ENCODE measurements at places on chromosomes 2 and 18.

DNA sequence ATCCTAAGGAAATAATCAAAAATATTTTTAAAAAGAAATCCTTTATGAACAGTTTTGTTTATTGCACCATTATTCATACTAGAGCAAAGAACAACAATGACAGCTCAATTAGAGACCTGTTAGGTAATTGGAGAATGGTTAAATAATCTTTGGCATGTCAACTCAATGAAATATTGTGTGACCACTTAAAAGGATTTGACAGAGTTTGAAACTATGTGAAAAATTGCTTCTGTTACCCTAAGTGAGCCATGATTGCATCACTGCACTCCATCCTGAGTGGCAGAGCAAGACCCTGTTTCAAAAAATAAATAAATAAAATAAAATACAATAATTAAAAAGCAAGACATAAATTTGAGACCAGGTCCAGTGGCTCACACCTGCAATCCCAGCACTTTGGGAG is 66.1 kb upstream of the ATP8B1 start:
- DNase-seq, result no peak

GRCh38 chr2:145538661-145539350 is 1018.9 kb upstream of the ZEB2 start:
- no peak for DNase-seq

DNA sequence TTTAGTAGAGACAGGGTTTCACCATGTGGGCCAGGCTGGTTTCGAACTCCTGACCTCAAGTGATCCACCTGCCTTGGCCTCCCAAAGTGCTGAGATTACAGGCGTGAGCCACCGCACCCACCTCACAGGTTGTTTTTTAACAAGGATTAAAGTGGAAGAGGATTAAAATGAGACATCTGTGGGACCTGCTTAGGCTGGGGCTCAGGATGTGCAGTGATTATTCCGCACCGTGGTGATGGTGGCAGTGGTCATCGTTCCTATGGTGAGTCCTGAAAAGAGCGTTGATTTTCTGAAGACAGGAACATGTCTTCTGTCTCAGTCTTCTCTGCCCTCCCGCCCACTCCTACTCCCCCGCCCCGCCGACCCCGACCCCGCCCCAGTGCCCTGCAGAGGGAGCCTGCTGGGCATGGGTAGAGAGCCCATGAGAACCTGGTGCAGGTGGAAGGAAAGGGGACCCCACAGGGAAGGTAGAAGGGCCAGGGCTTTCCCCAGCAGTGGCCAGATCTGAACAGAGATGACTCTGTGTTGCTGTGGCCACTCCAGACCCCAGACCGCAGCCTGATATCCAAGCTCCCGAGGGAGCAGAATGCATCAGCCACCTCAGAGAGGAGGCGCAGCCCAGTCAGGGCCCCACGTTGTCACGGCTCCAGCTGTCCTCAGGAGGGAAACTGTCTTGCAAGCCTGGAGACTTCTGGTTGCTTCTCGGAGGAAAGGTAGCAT is 34.5 kb upstream of the FOSL2 start:
- DNase-seq, result no peak

- DNase-seq, result no peak
These were observed 144.1 kb upstream of the MGAT5 start for GRCh38 chr2:134109725-134110124.

GRCh38 chr18:48324651-48325050 is 84.5 kb downstream of the ZBTB7C start:
- no peak for DNase-seq

DNA sequence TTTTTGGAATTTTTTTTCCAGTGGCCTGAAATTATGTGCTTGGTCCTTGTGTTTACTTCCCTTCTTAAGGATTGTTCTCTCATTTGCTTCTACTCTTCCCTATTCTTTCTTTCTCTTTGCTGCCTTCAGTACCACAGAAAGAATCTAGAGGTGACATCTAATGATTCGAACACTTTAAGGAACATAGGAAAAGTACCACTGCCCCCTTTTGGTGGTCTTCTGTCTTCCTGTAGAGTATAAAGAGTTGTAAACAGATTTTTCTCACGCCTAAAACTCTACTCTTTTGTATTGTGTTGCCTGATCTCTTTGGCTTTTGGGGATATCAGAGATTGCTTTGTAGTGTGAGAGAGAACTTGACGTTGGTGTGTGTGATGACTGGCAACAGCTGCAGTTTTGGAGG is 7.0 kb upstream of the SCTR start:
- no peak for DNase-seq

- no peak for DNase-seq
These were observed 68.4 kb downstream of the TPO start for GRCh38 chr2:1481406-1482252.

DNA sequence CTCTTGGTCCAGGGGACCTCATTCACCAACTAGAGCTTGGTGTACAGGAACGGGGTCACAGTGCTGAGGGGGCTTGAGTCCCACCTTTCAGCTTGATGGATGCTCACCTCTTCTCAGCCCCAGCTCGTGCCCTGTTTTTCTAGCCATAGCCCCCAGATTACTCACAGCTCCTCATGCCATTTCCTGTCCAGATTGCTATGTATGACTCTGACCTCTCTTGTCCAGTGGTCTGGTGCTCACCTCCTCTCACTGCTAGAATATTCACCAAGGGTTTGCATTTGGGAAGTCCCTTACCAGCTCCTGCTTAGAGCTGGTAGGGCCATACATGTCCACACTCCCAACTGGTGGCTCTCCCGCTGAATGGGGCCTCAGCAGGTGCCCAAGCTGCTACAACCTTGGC is 5.9 kb downstream of the LBX2 start:
- no peak for DNase-seq

DNA sequence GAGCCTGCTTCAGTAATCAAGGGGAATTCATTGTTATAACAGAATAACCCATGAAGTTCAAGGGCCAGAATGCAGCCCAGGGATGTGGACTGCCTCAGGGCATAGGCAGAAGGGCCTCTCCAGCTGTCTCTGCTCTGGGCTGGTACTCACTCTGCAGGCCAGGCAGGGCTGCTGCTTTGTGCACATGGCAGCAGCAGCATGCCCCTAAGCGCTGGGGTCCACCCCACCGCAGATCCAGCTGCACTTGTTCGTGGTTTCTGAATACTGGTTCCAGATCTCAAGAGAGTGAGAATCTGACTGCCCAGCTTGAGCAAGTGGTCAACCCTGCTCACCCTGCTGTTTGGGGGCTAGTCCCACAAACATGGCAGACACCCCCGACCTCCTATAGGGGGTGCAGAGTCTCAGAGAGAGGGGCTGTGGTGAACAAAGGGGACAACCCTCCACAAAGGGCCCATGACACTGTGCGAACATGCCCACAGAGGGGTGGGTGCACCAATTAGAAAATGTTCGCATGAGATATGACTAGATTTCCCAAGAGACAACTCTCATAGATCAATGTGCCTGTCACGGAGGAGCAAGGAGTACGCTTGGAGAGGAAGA is 87.3 kb downstream of the ACTR3 start:
- no peak for DNase-seq

DNA sequence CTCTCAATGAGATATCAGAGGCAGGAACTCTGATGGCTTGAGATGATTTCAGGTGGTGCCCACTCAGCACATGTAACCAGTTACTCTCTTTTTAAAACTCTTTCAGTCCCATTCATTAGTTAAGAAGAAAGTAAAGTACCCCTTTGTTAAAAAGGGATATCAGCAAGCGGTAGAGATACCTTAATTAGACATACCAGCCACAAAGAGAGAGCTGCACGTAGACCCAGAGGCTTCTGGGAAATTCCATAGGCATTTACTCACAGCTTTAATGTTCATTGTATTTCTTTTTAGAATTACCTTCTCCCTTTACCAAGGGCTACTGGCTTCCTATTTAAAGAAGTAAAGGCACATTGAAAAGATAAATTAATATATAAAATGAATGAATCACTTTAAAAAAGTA is 63.3 kb downstream of the LYPD6B start:
- no peak for DNase-seq

DNA sequence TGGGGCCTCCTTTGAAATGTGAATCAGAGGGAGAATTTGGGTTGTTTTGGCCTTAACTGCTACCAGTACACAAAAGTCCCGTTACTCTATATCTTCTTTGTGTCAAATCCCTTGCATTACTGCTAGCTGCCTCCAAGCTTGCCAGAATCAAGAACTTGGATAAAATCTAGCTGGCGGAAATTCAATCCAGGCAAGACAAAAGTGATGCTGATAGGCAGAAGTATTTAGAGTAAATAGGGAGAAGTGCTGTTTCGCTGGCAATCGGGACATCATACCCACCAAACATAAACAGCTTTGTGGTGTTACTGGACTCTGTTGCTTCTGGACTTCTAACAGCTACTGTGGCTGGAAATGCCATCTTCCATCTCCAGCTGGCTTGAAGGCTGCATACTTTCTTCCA is 2.5 kb downstream of the IFIH1 start:
- no peak for DNase-seq

- no peak for DNase-seq
These were observed 66.8 kb upstream of the FOSL2 start for GRCh38 chr2:28325567-28326468.

- DNase-seq, result no peak
These were observed 11.8 kb downstream of the CELF4 start for GRCh38 chr18:37553633-37554398.

DNA sequence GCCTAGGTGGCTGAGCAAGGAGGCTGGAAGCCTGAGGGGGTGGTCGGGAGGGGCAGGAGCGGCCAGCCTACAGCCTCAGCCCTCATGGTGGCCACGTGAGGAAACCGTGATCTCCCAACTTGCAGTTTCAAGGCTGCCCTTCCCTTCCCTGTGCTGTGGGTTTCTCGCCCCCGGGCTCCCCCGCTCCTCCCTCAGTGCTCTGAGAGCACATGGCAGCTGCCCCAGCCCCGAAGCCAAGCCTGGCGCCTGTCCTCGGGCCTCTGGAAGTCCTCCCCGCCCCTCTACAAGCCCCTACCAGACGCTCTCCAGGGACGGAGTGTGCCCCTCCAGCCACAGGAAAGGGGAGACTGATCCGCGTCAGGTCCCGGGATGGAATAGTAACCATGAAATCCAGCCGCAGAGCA is 586 bp upstream of the ANKRD23 start:
- peak; percentile 14 for DNase-seq

DNA sequence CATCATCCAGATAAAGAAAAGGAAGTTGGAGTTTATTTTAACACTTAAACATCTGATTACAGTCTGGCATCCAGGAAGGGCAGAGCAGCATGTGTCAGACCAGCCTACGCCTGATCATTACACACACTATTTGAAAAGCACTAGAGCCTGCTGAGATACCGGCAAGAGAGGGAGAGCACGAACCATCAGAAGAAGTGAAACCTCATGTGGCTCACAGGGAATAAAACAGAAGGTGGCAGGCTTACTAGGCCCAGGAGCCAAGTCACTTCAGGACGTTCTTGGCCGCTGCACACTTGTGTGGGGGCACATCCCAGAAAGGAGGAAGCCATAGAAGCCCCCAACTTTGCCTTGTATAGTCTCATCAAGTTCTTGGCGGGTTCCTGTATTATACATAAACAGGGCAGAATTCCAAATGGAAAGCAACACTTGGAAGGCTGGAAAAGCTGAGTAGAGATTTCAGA is 105.5 kb downstream of the UGGT1 start:
- DNase-seq, result no peak

DNA sequence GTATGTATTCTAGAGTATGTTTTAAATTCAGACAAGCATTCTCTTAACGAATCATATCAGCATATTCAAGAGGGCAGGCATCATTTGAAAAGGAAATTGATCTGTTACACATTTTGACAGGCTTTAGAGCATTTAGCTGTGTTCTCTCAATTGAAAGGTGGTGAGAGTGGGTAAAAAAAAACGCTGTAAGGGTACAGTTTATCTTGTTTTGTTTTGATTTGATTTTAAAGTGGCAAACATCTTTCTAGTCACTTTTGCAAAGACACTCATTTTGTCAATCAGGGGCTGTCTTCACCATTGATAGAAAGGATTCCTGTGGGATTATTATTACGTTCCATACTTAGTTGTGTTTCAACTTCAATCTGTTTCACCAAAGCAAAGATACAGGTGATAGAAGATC is 2.2 kb downstream of the CDH19 start:
- DNase-seq, result no peak
